ENCODE measurements at places on chromosomes 5 and 9.

DNA sequence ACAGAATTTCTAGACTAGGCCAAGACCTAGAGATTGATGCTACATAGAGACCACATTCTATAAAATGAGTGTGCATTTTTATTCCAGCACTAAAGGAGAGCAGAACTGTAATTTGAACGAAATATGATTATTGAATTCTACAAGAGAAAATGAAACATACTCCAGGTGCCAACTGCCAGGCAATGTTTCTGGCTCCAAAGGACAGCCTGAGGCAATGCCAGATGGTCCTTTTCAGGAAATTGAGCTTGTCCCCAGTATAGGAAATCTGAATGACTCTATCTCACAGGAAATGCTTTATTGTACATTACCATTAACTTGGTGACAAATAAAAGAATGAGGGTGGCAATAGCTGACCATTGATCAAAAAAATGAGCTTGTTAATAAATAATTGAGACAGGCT is 28.8 kb upstream of the RASGRF2 start:
- no peak for DNase-seq

- DNase-seq, result no peak
Observed at GRCh38 chr9:133604856-133605255, 4.3 kb downstream of the FAM163B start.

DNA sequence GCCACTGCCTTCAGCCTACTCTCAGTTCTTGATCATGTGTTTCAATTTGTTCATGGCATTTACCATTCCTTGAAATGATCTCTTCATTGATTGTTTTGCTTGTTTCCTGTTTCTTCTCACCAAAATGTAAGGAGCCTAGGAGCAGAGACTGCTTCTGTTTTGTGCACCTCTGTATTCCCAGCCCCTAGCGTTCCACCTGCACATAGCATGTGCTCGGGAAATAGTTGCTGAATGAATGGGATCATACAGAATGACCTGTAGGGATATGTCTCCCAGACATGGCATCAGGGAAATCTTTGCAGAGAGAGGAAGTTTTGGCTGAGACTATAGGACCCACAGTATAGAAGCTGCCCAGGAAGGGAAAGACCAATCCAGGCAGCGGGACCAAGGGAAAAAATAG is 6.2 kb upstream of the CERCAM start:
- no peak for DNase-seq

- DNase-seq, result no peak
Observed at GRCh38 chr9:81620002-81620390, 69.4 kb downstream of the TLE1 start.
